SK-N-DZ (cell line): ENCODE measurements at places on chromosomes 16 and 17.

DNA sequence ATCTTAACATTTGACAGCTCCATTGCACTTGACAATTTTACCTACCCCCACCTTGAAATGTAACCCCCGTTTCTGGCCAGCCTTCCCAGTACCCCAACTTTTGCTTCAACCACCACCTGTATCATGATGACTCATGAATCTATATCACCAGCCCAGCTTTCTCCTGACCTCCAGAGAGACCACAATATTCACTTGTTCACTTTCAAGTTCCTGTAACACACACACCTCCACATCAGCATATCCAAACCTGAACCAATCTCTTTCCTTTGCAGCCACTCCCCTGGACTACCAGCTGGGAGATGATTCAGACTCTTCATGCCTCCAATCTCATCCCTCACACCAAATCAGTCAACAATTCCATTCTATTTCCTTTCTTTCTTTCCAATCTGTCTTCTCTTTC lies 8.0 kb downstream of the SMG6 start:
- no peak for DNase-seq

- no peak for DNase-seq
Observed at GRCh38 chr17:47214931-47215330, 5.8 kb downstream of the MYL4 start.

DNA sequence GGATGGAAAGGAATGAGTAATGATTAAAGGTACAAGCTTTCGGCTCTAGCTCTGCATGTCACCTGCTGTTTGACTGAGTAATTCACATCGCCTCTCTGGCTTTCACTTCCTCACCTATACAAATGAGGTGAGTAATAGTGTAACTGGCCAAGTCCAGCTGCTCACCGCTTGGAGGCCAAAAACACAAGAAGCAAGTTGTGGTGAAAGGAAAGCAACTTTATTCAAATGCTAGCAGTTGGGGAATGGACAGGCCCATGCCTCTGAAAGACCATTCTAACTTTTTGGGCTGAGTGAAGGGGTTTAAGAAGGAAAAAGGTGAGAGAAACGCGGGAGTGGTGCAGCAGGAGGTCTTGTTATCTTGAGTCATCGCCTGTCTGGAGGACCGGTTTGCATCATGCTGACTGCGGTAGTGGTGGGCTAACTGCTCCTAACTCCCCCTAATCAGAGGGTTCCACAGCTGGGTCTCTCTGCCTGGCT lies 45.7 kb upstream of the CSNK2A2 start:
- DNase-seq: peak; percentile 76

- peak; percentile 64 for DNase-seq
Observed at GRCh38 chr16:84726079-84726668, 26.4 kb downstream of the USP10 start.

DNA sequence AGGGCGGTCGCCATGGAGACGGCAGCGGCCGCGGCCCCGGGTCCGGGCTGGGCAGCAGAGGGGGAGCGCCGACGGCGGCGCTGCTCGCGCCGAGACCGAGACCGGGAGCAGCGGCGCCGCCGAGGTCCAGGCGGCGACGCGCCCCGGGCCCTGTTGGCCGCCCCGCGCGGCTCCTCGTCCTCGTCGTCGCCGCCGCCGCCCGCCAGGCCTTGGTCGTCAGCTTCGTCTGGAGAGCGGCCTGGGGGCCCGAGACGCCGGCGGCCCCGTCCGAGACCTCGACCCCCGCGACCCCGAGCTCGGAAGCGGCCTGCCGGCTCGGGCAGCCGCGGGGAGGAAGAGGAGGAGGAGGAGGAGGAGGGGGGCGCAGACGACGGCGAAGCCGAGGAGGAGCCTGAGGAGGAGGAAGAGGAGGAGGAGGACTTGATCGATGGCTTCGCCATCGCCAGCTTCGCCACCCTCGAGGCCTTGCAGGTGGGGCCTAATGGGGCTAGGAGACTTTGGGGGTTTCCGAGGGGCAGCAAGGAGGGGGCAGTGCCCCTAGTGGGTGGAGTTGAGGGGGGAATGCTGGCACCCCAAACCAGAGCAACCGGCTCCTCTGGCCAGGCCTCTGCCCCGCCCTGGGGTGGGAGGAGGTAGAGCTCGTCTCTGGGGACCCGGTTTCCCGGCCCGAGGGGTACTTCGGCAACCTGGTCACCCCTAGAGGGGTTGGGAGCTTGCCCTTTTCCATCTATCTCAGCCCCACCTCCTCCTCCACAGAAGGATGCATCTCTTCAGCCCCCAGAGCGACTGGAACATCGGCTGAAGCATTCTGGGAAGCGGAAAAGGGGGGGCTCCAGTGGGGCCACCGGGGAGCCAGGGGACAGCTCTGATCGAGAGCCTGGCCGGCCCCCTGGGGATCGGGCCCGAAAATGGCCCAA lies 1.5 kb downstream of the FBRS start:
- DNase-seq: no peak

- DNase-seq: no peak
Observed at GRCh38 chr16:13118091-13118490, 216.7 kb downstream of the SHISA9 start.

DNA sequence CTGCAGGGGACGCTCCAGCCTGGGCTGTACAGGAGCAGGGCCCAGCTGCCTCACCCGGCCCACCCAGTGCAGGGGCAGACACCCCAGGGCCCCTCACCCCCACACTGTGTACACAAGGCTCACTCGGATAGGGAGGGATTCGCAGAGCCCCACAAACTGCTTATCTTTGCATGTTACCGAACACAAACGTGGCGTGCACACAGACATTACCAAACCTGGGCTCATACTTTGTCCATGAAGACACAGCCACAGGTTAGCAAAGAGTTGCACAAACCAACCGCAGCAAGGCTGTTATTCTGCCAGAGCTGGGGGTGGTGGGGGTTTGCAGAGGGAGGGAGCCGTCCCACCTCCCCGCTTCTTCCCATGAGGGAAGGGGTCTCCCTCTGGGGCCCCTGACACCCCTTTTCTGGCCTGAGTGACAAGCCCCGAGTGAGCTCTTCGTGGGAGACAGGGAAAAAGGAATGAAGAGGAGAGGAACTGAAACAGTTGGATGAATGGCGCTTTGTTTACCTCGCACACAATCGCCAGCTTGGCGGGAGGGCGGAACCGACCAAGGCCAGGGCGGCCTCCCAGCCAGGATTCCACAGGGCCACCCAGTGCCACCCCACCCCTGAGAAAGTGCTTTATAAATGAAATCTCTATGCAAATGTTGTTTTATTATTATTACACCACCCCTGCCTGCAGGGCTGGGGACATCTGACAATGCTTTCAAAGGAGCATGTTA lies 434 bp upstream of the CPSF4L start:
- no peak for DNase-seq

DNA sequence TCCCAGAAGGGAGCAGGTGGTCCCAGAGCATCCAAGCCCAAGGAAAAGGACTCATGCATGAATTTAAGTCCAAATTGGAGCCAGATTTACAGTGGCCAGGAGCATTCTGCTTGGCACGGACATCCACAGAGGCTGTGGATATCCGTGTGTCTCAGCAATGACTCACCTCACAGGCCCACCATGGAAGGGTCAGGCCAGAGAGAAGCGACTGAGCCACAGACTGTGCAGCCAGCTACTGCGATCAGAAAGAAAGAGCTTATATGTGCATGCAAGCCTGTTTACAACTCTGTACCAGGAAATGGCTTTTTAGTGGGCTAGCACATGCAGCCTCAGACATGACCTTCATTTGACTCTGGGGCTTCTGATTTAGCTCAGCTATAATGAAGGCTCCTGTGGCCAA lies 231.0 kb downstream of the C16orf95 start:
- no peak for DNase-seq

DNA sequence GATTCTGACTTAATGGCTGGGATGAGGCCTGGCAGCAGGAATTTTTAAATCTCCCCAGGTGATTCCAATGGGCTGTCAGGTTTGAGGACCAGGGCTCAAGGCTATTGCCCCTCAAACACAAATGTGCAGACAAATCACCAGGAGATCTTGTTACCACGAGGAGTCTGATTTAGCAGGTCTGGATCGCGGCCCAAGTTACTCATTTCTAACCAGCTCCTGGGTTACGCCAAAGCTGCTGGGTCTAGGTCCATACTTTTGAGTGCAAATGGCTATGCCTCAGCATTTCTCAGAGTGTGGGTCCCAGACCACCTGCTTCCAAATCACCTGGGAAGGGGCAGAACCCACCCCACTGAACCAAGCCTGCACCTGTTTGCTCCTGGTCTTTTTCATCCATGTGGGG lies 33.1 kb downstream of the CNGB1 start:
- no peak for DNase-seq

DNA sequence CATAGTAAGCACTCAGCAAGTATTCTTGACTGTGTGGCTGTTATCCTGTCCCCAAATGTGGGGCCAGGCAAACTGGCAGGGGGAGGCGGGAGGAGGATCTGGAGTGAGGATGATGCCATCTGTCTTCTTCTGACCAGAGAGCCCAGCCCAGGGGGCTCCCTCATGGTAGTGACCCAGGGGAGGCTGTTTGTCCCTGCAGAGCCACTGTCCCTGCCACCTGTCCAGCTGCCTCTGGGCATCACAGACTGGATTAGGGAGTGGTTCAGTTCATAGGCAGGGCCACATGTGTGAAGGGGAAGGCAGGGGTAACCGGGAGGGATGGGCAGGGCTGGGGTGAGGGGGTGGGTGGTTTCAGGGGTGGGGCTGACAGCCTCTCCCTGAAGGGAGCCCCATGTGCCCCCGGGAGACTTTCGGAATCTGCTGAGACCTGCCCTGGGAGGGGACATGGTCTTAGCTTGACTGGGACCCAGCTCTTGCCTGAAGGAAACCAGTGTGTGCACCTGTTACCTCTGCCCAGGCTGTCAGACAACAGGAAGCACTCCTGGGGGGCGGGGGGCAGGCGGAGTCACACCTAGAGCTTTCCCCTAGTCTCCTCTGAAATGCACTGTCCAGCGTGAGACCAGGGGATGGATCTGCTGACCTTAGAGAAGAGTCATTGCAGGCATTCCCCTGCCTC lies 15.2 kb downstream of the ARHGAP23 start:
- DNase-seq: no peak

GRCh38 chr16:4315186-4316107 lies at the start of gene GLIS2:
Gene GLIS2, plus strand, starts transcription at chr16:4316067. Its CDS starts 16,214 bp downstream, at chr16:4332281.
- peak; percentile 87 for DNase-seq

GRCh38 chr17:34357398-34357797 lies 1.1 kb downstream of the CCL13 start:
- DNase-seq: no peak

GRCh38 chr17:75079023-75079373 lies 8.8 kb upstream of the SLC16A5 start:
- DNase-seq: no peak

DNA sequence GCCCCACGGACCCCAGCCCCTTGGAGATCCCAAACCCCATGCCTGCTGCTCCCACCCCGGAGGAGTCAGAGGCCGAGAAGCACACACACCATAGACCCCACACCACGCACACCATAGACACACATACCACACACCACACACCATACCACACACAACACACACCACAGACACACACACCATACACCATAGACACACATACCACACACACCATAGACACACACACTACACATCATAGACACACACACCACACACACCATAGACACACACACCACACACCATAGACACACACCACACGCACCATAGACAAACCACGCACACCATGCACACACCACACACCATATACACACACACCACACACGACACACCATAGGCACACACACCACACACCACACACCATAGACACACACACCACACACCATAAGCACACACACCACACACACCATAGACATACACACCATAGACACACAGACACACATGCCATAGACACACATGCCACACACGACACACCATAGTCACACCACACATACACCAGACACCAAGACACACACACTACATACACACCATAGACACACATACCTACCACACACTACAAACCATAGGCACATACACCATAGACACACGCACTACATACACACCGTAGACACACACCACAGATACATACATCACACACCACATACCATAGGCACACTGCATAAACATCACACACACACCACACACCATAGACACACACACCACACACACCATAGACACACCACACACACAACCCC lies 11.3 kb downstream of the TBC1D16 start:
- DNase-seq: peak; percentile 41

- DNase-seq: no peak
Observed at GRCh38 chr17:56577843-56578204, 15.7 kb upstream of the NOG start.

GRCh38 chr16:68041783-68042182 lies 18.7 kb downstream of the DUS2 start:
- no peak for DNase-seq

- DNase-seq: no peak
Observed at GRCh38 chr17:30274887-30275286, 16.9 kb downstream of the BLMH start.

GRCh38 chr16:70478912-70479341 lies 24.5 kb downstream of the FCSK start:
- no peak for DNase-seq

GRCh38 chr17:40134184-40134583 lies 6.2 kb upstream of the CASC3 start:
- no peak for DNase-seq
